ENCODE measurements at places on chromosomes 16 and 17. TPM values are rescaled to one million over a fixed set of nuclear protein-coding genes. Genes with fewer than 3 reads are reported as not detected.

ATP5PD gene
- 536 TPM for polyA plus RNA-seq

SOCS1 gene
- polyA plus RNA-seq, result 9.0 TPM

ADGRG3 gene
- polyA plus RNA-seq, result not detected

POLR2C gene
- polyA plus RNA-seq, result 48.0 TPM

GRAP gene
- polyA plus RNA-seq, result 62.1 TPM

HP gene
- polyA plus RNA-seq, result not detected

FSCN2 gene
- polyA plus RNA-seq, result not detected

PERCC1 gene
- not detected for polyA plus RNA-seq

CHST5 gene
- not detected for polyA plus RNA-seq

SLFN12L gene
- polyA plus RNA-seq, result 13.9 TPM

GPR142 gene
- polyA plus RNA-seq, result not detected

AXIN2 gene
- polyA plus RNA-seq, result 0.80 TPM

SECTM1 gene
- polyA plus RNA-seq, result 0.61 TPM

SLC5A11 gene
- polyA plus RNA-seq, result not detected

ACSM2A gene
- not detected for polyA plus RNA-seq

BCAR1 gene
- 0.27 TPM for polyA plus RNA-seq

BCAS3 gene
- polyA plus RNA-seq, result 33.4 TPM

TERB1 gene
- not detected for polyA plus RNA-seq

CBX1 gene
- polyA plus RNA-seq, result 14.7 TPM

KCNJ2 gene
- polyA plus RNA-seq, result not detected

CD300A gene
- 0.39 TPM for polyA plus RNA-seq

TBC1D3C gene
- polyA plus RNA-seq, result not detected

CPSF4L gene
- polyA plus RNA-seq, result not detected

OR3A3 gene
- not detected for polyA plus RNA-seq

ZFPM1 gene
- polyA plus RNA-seq, result 0.16 TPM

ITGAL gene
- 155 TPM for polyA plus RNA-seq

PRSS22 gene
- polyA plus RNA-seq, result not detected

OTOP3 gene
- not detected for polyA plus RNA-seq

GGNBP2 gene
- 46.4 TPM for polyA plus RNA-seq

ETV4 gene
- not detected for polyA plus RNA-seq

Measured in CD4-positive, CD25-positive, alpha-beta regulatory T cell (primary cell).